ENCODE measurements at places on chromosomes 1 and 21.
A peak's percentile ranks its signal among the peaks of the same experiment; 100 is the strongest.

GRCh38 chr1:235637756-235638534 lies 11.6 kb downstream of the GNG4 start:
- no peak for DNase-seq

DNA sequence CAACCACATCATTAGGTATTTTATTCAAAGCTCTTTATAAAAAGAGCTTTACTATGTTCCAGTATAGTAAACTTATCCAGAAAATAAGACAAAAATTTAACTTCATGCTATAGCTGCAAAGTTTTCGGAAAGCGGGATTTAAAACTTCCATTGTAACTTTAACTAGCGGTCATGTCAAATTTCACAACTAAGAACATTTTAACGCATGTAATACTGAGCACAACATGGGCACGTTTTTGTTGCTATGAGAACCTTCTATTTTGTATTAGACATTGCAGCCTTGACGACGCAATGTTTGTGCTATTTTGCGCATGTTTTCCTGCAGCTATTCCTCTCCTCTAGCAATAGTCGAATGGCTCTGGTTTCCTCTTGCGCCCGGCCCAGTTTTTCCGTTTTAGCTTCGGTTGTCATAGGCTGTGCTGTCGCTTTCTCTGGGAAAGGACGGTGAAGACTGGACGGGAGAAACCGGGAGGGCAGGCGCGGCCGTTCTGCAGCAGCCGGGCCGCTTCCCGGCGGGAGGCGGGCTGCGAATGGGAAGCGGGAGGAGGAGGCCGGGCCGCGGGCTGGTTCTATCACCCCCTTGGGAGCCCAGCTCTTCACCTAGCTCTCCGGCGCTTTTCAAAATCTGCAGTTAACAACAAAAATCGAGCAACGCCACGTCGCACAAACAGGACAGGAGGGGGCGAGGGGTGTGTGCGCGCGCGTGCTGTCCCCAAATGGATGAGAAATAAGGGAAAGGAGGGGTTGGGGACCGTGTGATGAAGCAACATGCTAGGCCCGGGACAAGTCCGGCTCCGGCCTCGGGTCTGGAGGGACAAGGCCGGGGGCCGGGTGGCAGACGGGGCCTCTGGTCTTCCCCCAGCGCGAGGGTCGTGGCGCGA lies 105.3 kb upstream of the HNRNPU start:
- DNase-seq = peak; percentile 97

GRCh38 chr1:183079712-183080388 lies 56.6 kb downstream of the LAMC1 start:
- DNase-seq = no peak

GRCh38 chr1:117537291-117537920 lies 68.4 kb upstream of the TENT5C start:
- DNase-seq = no peak

DNA sequence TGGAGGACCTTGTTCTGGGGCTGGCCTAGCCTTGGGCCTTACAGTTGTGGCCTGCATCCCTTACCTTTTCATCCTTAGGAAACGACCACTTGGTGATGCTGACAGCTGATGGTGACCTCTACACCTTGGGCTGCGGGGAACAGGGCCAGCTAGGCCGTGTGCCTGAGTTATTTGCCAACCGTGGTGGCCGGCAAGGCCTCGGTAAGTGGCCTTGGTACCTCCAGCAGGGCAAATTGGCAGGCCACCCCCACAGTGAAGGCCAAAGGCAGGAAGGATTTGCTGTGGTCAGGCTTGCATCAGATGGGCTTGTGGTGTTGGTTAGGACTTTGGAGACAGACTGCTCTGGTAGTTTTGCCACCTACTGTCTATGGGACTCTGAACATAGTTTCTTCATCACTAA lies 17.7 kb upstream of the TRNAU1AP start:
- no peak for DNase-seq

GRCh38 chr1:66426239-66426853 lies 107.6 kb upstream of the SGIP1 start:
- DNase-seq = no peak

- DNase-seq = peak; percentile 92
These were observed 20.0 kb upstream of the EPHA2 start for GRCh38 chr1:16175610-16176553.

DNA sequence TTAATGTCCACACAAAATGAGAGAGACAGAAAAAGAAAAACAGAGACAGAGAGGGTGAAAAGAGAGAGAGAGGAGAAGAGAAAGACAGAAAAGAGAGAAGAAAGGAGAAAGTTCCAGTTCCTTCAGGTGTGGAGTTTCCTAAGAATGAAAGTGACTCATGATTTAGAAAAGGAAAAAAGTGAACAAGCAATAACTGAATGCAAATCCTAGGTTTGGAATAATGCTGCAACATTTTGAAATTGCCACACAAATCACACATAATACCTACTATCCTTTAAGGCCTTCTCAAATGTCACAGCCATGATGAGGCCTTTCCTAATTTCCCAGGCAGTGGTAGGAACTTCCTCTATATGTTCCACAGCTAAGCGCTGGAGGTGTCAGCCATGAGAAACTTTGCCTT lies 31.5 kb upstream of the XPR1 start:
- no peak for DNase-seq

DNA sequence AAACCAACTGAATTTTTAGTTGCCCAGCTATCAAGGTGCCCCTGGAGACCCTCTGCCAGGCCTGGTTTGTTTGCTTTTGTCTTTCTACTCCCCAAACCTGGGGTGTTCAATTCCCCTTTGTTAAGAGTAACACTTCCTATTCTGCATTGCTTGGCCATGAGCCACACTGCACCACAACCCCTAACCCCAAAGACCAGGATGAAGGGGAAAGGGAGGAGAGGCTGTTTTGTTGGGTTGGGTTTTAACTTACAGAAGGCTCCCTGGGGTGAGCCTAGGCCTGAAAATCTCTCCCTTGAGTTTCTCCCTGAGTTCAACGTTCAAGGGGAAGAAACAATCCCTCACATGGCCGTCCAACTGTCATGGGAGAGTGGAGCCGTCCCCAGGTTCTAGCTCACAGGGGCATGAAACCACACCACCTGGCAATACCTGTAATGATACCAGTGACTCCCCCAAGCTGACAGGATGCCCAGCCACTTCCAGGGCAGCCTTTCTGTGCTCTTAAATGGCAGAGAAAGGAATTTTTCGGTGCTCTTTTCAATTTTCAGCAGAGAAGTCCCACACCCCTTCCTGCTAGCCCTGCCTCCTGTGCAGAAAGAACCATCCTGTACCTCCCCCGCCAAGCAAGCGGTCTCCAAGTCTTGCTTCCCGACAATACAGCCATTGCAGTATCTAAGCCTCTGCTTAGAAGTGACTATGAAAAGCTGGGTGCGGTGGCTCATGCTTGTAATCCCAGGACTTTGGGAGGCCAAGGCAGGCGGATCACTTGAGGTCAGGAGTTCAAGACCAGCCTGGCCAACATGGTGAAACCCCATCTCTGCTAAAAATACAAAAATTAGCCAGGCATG lies 14.9 kb downstream of the SLC45A3 start:
- no peak for DNase-seq

- no peak for DNase-seq
These were observed 41.9 kb downstream of the SPAG17 start for GRCh38 chr1:118143121-118143520.

GRCh38 chr1:207335695-207336363 lies 14.4 kb downstream of the CD55 start:
- no peak for DNase-seq

DNA sequence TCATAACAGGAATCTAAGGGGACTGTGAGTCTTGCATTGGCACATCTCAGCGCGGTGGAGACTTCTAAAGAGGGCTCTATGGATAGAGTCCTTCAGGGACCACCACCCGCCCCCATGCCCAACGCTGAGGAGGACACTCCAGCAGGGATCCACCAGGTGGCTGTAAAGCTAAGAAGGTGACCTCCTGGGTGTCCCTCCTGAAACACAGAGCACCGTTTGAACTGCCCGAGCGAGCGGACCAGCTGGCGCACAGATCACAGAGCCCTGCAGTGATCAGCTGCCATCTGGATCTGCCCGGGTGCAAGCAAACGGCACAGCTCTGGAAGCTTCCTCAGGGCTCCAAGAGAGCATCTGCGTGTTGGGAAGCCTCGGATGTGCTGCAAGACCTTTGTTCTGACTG lies 51.3 kb upstream of the LYST start:
- no peak for DNase-seq

DNA sequence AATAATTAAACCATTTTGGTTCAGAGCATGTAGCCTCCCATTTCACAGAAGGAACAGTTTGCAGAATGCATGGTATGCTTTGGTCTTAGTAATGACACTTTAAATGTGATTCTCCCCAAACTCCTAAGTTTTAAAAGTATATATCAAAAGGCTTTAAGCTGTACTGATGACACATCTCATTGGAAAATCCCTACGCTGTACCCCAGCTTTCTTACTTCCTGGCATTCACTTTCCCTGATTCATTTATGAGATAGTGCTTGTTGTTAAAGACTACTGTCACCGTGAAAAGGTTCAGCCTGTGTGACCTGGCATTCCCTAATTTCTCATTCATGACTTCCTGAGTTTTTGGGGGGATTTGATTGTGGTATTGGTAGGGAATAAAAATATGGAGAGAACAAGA lies 53.4 kb downstream of the MPZL1 start:
- DNase-seq = peak; percentile 65

GRCh38 chr1:40096646-40096976 lies 441 bp downstream of the PPT1 start:
- no peak for DNase-seq

Data from choroid plexus epithelial cell (primary cell).